Cortex of kidney (tissue), 1 donor: ENCODE measurements at places on chromosomes 3 and 15.

DNA sequence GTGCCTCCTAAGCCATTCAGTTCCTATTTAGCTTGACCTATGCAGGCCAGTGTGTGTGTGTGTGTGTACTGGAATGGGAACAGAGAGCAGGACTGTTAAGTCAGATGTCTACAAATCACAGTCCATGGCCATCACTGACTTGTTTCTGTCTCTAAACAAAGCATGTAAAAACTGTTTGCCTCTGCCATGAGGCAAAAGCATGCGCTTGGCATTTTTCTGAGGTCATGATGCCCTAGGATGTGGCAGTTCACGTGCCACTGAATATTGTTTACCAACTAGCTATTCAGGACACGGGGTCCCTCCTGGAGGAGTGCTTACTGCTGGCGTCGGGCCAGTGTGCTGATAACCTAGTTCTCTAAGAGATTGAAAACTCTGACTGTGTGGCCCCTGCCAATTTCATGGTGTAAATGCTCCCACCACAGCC is 8.2 kb upstream of the ATP13A3 start:
- no peak for DNase-seq

DNA sequence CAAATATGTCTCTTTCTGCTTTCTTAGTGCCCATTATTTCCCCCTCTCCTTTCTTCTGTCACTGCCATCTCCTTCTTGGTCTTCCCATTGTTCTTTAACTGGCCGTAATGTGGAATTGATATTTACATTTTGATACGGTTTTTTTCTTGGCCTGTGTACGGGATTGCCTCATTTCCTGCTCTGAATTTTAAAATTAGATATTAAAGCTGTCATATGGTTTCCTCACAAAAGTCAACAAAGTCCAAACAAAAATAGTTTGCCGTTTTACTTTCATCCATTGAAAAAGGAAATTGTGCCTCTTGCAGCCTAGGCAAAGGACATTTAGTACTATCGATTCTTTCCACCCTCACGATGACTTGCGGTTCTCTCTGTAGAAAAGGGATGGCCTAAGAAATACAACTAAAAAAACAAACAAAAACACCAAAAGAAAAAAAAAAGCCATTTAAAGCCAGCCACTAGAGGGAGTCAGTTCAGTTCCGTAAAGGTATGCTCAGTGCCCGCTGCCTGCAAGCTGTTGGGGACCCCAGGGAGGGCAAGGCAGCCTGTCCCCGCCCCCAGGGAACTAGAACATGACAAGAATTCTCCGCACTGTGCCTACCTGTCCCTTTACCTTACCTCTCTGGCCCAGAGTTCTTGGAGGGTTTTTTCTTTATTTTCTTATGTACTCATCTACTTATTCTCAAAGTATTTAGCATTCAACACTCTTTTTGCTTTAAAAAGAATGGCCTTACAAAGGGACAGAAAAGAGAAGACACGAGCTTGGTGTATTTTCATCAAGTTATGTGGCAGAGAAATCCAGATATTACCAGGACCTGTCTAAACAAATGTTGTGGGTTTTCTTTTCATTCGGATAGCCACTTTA is 30.0 kb upstream of the NR2E3 start:
- DNase-seq, result no peak

- no peak for DNase-seq
Measured at GRCh38 chr15:100093211-100094126, 248.3 kb downstream of the ADAMTS17 start.

DNA sequence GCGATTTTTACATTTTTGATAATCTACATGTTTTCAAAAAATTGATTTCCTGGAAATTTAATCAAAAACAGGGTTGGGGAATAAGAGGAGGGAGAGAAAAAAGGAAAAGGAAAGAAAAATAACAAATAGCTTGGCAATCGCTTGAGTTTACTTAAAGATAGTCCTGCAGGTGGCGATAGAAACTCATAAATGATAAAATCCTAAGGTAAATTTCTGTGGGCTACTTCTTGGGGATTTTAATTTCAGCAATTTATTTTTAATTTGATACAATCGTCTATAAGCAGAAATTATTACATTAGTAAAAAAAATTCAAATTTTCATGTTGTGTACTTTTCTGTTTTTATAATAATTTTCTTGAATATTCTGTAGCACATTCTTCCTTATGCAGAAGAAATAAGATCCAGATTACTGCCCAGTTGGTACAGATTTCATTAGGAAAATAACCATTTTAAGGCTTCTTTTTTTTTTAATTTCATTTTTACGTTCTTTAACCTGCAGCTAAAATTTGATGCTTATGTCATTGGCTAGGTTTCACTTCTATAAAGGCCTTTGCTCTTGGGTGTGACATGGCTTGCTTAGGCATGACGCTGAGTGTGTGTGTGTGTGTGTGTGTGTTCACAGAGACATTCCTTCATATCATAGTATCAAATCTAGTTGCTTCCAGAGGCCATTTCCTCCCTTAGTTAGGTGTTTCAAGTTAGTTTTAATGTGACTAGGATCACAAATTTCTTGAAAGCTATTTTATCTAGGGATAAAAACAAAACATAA is 181.8 kb downstream of the MCTP2 start:
- no peak for DNase-seq
